Cardiac septum (tissue), 1 donor: ENCODE measurements at places on chromosomes 2 and 18.

DNA sequence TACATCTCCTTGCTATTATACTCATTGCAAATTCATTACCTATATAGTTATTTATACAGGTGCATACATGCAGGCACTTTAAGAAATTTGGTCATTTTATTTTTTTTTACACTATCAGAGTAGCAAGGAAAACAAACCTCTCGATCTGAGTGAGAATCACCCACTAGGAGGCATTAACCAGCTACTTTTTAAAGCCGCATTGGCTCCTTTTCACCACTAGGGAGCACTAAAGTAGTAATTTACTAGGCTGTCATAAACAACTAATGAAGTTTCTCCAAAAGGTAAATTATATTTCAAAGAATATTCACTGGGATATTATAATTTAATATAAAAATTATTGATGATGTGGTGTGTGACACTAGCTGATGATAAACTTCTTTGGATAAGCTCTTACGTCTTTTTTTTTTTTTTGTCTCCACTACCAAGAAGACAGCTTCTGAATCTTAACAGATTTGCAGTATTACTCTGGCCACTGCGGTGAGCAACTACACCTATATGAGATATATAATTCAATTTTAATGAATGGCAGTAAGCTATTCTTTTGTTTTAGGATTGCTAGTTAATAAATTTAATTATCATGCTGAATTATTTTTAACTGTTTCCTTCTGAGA lies 101.9 kb downstream of the NOL4 start:
- no peak for DNase-seq

DNA sequence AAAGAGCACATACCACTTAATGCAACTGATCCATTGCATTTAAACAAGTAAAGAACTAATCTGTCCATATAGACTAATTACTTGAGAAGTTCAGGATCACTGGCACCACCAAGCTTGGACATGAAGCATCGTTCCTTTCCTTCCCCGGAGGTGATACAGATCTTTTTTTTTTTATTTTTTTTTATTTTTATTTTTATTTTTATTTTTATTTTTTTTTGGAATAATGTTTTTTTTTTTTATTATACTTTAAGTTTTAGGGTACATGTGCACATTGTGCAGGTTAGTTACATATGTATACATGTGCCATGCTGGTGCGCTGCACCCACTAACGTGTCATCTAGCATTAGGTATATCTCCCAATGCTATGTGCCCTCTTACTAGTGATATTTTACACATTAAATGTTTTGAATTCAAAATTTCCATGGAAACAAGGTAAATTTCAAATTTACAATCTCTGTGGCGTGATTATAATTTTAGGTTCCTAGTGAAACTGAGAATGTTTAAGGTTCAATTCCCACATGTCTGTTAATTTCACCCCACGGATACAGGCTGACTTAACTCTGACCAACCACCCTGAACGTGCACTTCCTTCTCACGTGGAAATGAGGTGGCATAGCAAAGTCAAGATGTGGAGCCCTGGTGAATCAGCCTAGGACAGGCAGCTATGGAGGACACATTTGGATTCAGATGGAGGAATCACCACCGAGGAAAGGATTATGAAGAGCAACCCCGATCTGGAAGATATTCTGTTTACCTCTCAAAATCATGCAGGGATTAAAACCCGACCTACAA lies 101.6 kb upstream of the THOC1 start:
- no peak for DNase-seq

DNA sequence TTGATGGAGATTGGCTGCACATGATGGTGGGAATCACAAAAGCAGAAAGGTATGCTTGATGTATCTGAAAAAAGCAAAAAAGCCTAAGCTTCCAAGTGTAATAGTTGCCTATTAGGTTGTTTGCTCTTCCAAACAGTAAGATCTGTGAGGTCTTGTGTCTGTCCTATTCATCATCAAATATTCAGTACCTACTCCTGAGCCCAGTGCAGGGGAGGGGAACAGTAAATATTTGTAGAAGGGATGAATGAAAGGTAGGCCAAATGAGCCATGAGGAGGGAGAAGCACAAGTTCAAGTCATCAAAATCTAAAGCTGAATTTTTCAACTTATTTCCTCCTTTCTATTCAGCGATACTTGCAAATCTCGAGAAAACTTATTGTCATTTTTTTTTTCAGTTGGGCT lies 153.2 kb upstream of the ETAA1 start:
- DNase-seq = no peak

GRCh38 chr18:3710712-3711301 lies 260.8 kb downstream of the TGIF1 start:
- no peak for DNase-seq
